Aorta (tissue), 5 donors: ENCODE measurements at places on chromosomes 2 and 18. TPM values are rescaled to one million over a fixed set of nuclear protein-coding genes. Genes with fewer than 3 reads are reported as not detected.
A peak's percentile ranks its signal among the peaks of the same experiment; 100 is the strongest.

DNA sequence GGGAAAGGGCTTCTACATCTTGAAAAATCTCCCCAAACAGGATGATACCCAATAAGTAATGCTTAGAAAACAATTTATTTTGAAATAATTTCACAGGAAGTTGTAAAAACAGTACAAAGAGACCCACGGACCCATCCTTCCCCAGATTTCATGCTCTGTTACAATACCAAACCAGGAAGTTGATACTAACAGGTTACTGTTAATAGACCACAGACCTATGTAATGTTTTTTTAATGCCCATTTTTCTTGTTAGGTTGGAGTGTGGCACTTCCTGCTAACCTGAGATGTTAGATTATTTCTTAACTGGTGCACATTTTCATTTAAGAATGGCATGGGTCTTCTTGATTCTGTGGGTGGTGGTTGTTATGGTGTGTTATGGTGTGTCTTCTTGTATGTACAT, 21.4 kb upstream of the MGAT5 start:
- DNase-seq: no peak

- DNase-seq: no peak
These were observed 21.9 kb downstream of the ELMOD3 start for GRCh38 chr2:85376291-85377065.

The LYG2 gene
- not detected for polyA plus RNA-seq

- DNase-seq: peak; percentile 93
These were observed 65.5 kb upstream of the GPC1 start for GRCh38 chr2:240369801-240370585.

- DNase-seq: no peak
These were observed 95.5 kb downstream of the RDH14 start for GRCh38 chr2:18464913-18465312.

DNA sequence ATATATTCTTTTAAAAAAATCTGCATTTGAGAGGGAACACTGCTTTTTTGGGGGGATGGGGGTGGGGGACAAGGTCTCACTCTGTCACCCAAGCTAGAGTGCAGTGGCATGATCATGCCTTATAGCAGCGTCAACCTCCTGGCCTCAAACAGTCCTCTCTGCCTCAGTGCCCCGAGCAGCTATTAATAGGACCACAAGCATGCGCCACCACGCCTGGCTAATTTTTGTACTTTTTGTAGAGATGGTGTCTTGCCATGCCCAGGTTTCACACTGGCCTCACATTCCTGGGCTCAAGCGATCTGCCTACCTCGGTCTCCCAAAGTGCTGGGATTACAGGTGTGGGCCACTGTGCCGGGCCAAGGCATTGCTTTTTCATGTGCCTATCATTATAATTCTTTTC, 154.2 kb downstream of the ATAD2B start:
- DNase-seq: no peak

GRCh38 chr2:210128961-210129360, 42.2 kb downstream of the KANSL1L start:
- no peak for DNase-seq

DNA sequence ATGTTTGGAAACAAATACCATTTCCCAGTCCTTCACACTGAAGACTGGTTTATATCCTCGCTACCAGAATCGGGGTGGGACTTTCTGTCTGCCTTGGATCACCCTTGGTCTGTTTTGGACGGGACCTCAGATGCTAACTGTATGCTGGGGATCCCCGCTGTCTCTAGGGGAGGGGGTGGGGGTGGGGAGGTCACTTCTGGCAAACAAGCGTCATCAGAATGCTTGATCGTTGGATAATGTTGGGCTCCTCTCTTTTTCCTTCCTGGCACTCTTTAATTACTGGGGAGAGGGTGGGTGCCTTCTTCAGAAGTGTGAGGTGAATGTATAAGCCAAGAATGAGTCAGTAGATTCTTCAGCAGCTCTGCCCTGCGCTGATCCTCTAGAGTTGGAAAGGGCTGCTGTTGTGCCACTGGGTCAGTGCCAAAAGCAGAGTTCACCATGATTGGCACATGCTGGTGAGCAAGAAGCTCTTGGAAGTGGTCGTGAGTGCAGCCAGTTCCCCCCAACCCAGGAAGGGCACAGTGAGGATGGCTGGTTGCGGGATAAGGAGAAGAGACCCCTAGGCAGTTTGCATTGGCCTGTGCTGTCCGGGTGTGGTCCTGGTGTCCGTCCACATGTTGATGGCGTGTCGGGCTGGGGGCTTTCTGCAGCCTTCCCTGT, 32.2 kb downstream of the DGKD start:
- DNase-seq: no peak

GRCh38 chr2:12606472-12607000, 110.2 kb upstream of the TRIB2 start:
- DNase-seq: no peak

The TNFRSF11A gene
- 1.5 TPM for polyA plus RNA-seq

- DNase-seq: no peak
These were observed 353.1 kb upstream of the FANCL start for GRCh38 chr2:58594175-58594574.

The CNRIP1 gene
- polyA plus RNA-seq: 24.8 TPM

The HS1BP3 gene
- polyA plus RNA-seq: 27.5 TPM

DNA sequence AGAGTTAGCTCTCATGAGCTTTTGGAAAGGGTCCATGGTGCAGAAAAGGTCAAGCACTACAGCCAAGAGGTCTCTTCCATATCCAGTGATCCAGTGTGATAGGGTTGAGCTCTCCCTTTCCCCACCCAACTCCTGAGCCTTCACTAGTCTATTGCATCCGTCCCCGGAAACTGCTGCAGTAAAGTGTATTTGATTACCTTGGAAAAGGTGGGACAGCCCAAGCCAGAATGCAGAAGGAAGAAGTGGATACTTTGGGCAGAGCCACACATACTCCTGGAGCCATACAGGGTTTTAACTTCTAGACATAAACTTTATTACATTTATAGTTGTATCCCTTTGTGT, 3.6 kb downstream of the PNKD start:
- DNase-seq: no peak

The UGT1A1 gene
- polyA plus RNA-seq: 0.25 TPM

- no peak for DNase-seq
These were observed 225.7 kb downstream of the XIRP2 start for GRCh38 chr2:167114018-167114417.

The POTEI gene
- not detected for polyA plus RNA-seq

DNA sequence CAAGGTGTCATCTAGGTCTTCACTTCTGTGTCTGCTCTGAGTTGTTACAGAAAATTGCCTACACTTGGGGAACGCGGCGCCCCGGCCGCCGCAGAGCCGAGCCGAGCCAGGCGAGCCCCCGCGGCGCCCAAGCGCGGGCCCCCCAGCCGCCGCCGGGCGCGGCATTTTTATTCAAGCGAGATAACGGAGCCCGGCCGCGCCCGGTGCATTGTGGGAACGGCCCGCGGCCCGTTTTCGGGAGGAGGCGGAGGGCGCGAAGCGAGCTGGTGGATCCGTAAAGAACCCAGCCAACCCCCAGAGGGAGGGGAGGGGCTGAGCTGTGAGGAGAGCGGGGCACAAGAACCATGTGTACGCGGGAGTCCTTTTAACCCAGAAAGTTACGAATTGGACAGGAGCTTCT, 191.8 kb downstream of the FTCDNL1 start:
- peak; percentile 80 for DNase-seq

GRCh38 chr2:133287709-133288108, 280.6 kb downstream of the NCKAP5 start:
- DNase-seq: no peak

The ARHGAP28 gene
- polyA plus RNA-seq: 2.5 TPM

- DNase-seq: no peak
These were observed 375.8 kb upstream of the NXPH2 start for GRCh38 chr2:139155991-139156390.

DNA sequence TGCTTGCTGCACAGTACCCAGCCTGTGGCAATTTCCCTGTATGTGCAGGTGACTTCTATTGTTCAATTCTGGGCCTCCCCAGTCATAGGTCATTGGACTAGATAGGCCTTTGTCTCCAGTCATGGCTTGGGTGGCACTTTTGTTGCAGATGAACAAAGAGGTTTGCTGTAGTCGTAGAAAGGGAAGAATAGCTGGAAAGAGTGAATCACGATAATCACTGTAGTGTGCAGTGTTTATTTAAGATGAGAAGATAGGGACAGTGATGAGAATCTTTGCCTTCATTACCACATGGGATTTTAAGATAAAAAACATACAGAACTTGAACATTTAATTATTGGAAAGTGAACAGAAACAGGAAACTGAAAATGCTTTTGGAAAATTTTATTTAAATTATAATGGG, 156.1 kb upstream of the CYRIA start:
- no peak for DNase-seq

DNA sequence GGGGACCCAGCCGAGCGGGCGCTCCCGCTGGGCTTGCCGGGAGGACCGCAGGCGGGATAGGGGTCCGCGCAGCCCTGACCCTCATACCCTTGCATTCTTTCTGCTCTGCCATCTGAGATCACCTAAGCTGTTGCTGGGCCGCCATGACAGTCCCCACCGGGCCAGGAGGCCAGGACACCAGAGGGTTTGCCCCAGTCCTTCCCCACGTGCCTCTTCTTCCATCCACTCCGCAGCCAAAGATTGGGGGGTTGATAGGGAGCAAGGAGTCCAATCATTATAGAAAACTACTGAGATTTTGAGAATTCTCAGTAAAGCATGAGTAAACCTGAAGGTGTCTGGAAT, 453 bp upstream of the GRB14 start:
- DNase-seq: no peak

GRCh38 chr2:121242976-121243375, 42.0 kb downstream of the TFCP2L1 start:
- no peak for DNase-seq

The NAT8 gene
- polyA plus RNA-seq: not detected

The WDSUB1 gene
- 9.6 TPM for polyA plus RNA-seq

GRCh38 chr2:28153851-28154250, 238.8 kb upstream of the FOSL2 start:
- DNase-seq: no peak

- DNase-seq: no peak
These were observed 14.1 kb upstream of the ZDBF2 start for GRCh38 chr2:206260188-206261012.
